ENCODE measurements at places on chromosomes 7 and 10.

- no peak for DNase-seq
Measured at GRCh38 chr10:114862456-114862855, 40.9 kb downstream of the FHIP2A start.

GRCh38 chr10:34667177-34667576, 147.9 kb downstream of the PARD3 start:
- DNase-seq: no peak

GRCh38 chr10:36531621-36532020, 593.8 kb upstream of the ANKRD30A start:
- no peak for DNase-seq

DNA sequence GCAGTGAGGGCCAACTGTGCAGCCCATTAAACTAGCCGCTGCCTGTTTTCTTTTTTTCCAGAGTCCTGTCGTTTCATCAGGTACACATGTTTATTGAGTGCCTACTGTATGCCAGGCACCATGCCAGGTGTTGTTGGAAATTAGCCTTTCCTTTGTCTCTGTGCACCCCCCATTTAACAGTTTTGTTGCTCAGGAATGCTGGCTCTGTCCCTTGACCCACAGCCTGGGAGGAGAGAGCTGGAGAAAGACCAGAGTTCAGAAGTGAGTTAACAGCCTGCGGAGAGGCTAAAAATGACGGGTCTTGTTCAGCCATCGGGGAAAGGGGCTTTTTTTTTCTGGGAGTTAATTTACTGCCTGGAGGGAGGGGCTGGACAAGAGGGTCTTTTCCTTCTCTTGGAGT, 1.3 kb downstream of the LRMDA start:
- DNase-seq: no peak

DNA sequence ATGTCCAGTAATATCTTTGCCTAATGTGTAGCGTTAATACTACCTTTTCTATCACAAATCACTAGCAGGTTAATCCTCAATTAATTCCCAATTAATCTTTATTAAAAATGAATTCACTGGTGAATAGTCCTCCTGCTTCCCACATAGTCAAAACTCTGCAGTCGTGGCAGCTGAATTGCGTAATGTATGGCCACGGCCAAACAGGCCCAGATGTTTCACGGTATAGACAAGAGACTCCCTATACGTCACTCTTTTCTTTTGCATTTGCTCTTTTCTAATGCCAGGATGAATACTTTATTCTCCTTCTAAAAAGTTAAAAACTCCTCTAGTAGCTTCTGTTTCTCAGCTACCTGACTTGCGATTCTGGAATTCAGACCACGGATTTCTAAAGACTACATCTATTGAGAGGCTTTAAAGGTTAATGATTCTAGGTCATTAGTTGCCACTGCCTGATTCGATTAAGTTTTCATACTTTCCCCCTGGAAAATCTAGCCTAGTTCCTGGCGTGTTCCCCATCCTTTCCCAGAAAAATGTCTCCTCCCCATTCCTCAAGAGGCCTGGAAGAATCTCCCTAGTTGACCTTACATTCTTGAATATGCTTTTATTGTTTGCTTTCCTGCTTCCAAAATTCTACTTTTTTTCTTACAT, 16.9 kb downstream of the MEOX2 start:
- DNase-seq: no peak

DNA sequence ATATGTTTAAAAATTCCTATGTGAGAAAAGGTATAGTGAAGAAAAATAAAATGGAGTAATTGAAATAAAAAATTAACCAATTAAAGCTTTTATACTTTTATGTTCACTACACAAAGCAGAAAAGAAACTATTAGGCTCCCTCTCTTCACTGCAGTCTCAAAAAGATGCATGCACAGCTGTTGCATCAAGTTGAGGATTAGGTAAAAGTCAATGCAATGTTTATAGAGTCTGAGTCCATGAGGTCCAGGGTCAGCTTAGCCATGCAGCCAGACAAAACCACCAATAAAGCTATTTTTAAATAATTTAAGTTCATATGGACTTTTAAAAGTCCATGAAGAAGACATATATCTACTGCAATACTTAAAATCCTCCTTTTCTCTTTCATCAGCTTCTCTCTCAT, 31.1 kb upstream of the ING3 start:
- no peak for DNase-seq

DNA sequence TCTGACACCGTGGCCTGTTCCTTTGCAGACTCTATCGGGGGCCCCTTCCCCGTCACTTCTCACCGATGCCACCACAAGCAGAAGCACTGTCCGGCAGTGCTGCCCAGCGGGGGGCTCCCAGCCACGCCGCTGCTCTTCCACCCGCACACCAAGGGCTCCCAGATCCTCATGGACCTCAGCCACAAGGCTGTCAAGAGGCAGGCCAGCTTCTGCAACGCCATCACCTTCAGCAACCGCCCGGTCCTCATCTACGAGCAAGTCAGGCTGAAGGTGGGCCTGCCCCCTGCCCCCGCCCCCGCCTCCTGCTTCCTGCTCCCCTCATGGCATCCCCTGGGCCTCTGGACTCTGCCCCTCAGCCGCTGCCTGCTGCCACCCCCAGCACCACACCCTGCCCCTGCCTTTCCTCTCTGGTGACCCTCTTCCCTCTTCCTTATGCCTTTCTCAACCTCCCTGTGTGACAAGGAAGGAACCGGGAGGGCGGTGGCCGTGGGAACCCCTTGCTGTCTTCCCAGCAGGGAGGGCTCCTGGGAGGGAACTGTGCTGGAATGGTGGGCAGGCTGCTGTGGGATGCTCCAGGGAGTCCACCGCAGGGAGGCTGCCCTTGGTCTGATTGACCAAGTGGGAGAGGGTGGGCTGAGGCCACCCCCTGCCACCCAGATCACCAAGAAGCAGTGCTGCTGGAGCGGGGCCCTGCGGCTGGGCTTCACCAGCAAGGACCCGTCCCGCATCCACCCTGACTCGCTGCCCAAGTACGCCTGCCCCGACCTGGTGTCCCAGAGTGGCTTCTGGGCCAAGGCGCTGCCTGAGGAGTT, 77.5 kb downstream of the NEURL1 start:
- no peak for DNase-seq

- no peak for DNase-seq
Measured at GRCh38 chr10:517872-518475, 171.5 kb downstream of the DIP2C start.

DNA sequence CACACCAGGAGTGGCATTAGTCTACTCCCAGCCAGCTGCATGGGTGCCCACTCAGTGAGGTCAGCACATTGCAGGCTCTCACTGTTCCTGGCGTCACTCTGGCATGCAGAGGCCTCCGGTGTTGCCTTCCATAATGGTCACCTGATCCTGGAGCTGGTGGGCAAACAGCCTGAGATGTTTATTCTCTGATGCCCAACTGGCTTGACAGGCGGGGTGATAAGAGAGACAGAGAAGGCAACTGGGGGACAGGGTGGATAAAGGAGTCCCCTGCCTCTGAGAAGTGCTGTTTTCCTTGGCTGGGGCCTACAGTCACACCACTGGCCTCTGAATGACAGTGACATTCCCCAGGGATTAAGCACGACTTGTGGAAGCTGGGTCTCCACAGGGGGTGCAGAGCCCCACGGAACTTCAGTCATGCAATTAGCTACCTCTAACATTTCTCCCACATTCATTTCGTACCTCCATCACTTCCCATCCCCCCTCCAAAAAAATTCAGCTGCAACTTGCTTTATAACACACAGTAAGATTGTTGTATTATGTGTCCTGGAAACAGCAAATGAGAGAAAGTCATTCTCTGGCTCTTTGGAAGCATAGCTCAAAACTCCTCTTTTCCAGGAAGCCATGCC, 7.1 kb upstream of the RBM20 start:
- no peak for DNase-seq

- no peak for DNase-seq
Measured at GRCh38 chr10:59829024-59829423, 75.8 kb upstream of the MRLN start.

DNA sequence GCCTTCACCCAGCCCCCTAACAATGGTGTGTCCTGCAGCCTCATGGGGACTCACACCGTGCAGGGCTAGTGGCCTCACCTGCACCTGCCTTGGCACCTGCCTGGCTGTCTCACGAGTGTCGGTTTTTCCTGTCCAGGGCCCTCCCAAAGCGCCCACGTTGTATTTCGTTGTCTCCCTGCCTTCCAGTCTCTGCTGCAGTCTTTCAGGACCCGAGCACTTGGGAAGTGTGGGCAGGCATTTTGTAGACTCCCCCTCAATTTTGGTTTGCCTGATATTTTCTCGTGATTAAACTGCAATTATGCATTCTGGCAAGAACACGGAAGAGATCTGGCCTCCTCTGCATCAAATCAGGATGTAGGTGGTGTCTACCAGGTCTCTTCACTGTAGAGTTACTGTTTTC, 17.9 kb downstream of the BNIP3 start:
- DNase-seq: no peak
